ENCODE measurements at places on chromosomes 12 and 14.

- no peak for DNase-seq
Measured at GRCh38 chr14:102159841-102160240, 20.1 kb downstream of the WDR20 start.

- DNase-seq, result no peak
Measured at GRCh38 chr12:50662116-50662510, 101.8 kb upstream of the ATF1 start.

DNA sequence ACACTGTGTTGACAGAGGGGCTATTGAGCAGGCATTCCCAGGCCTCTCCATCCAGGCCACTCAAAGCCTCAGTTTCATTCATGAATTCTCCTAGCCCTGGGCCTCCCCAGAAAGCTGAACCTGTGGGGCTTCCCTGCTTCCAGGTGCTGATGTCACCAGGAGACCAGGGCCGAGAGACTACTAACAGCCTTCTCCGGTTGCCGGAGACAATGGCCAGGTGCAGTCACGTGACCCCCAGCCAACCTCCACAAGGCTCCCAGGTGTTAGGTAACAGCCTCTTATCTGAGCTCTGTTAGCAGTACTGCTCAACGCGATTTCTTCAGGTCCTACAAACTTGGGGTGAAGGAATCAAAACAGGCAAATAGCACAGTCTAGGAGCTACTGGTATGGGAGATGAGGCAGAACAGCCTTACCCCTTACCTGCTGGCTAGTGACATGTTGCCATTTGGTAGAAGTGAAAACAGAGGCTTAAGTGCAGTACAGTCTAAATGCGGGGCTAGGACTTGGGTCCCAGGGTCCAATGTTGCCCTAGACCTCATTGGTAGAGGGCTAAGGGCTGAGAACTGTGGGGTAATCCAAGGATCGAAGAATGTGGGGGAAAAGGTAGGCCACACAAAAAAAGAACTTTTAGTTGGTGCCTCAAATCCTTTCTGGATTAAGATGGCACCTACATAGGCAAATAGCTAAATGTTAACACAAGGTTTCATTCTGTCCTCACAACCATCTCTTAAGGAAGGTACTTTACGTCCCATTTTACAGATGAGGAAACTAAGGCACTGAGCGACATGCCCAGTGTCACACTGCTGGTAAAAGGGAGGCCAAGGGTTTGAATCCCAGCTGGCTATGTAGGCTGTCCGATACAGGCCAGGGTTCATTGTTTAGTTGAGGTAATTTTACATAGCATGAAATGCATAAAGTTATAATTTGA is 3.8 kb downstream of the CCDC88C start:
- DNase-seq, result no peak

DNA sequence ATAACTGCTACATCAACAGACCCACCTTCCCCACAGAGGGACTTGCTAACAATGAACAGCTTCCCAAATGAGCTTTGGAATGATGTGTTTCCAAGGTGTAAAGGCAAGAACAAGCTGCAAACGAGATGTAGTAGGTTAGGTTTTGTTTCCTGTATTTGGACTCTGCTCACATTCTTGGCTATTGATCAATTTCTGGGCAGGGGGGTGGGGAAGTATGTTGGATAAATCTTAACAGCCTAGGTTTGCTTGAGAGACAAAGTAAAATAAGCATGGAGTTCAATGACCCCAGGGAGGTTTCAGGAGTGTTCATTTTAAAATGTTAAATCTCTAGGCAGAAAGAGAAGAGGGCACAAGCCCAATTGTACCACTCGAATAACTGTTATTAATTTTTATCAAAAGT is 146.6 kb downstream of the DPY19L2 start:
- DNase-seq, result no peak

- no peak for DNase-seq
Measured at GRCh38 chr12:107108995-107109508, 15.7 kb upstream of the CRY1 start.
